ENCODE measurements at places on chromosomes 5 and 9.

- DNase-seq = peak; percentile 82
Measured at GRCh38 chr9:35728041-35728971, 3.7 kb downstream of the TLN1 start.

- no peak for DNase-seq
Measured at GRCh38 chr5:43304525-43304924, 8.7 kb downstream of the HMGCS1 start.

DNA sequence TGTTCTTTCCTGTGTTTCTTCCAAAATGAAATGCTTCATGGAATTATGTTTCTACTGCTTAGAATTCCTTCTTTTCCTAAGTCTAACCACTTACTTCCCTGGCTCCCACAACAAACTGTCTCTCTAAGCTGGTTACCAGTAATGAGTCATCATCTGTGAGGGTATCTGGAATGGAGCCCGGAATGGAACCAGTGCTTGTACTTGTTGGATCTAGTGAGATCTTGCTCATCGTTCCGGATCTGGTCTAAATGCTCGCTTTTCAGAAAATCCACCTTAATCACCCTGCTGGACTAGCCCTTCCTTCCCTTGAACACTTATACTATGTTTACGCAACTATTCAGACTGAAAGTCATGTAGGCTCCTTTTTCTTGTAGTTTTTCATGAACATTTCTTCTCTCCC is 184.8 kb downstream of the PBX3 start:
- DNase-seq = peak; percentile 97

DNA sequence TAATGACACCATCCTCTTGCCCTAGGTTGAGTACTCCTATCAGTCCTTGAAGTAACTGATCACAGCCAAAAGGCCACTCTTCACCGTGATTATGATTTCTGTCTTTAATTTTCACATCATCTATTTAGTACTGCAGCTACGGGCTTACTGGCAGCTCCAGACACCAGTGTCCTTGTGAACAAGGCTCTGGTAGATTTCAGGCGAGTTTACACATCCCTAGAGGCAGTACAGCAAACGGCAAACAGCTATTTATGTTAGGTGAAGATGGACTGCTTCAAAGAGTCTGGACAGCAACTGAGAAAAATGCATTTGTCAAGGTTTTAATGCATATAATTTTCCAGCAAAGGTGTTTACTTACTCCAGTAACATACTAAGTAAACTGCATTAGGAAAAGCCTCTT is 396.9 kb downstream of the KDM4C start:
- no peak for DNase-seq

DNA sequence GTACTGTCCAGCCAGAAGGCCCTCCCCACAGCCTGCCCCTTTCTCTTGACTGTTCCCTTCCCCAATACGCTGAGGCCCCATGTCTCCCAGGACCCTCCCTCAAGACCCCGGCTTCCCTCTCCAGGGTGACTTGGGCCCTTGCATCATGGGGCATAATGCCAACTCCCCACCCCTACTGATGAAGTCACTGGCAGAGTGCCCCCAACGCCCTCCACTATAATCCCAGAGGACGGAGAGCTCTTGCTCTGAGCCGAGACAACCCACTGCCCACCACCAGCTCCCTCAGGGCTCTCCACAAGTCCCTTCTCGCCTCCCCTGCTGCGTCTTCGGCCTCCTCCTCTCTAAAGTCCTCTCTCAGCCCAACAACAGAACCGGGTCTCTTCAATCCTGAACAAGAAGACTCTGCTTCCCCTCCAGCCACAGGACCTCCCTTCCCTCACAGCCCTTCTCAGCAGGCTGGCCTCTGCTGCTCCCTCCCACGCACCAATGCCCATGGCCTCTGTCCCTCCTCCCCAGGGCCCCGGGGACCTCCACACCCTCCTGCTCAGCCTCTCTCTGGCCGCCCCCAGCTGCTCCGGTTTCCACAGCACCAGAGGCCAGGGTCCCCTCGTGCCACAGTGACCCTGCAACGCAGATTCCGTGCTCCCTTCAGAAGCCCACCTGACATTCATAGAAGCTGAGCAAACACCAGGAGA is 47.6 kb downstream of the ADAMTS2 start:
- no peak for DNase-seq

DNA sequence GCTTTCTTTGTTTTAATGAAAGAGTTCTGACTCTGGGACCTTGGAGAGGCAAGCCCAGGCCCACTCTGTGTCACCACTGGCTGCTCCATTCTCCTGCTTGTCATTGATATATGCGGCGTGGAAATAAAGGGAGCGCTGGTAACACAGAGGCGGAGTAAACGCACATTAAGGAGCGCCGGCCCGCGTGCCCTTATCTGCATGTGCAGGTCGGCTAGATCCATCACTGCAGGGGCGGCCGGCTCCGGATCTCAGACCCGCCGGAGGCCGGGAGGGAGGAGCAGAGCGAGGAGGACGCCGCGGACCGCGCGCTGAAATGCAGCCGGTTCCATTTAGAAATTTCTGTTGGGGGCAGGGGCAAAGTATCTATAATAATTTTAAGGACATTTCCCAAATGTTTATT is 70.8 kb downstream of the MRPL36 start:
- no peak for DNase-seq

GRCh38 chr5:149801307-149801990 is 71.3 kb downstream of the PPARGC1B start:
- DNase-seq = no peak

- no peak for DNase-seq
Measured at GRCh38 chr9:110143950-110144545, 63.9 kb downstream of the C9orf152 start.

DNA sequence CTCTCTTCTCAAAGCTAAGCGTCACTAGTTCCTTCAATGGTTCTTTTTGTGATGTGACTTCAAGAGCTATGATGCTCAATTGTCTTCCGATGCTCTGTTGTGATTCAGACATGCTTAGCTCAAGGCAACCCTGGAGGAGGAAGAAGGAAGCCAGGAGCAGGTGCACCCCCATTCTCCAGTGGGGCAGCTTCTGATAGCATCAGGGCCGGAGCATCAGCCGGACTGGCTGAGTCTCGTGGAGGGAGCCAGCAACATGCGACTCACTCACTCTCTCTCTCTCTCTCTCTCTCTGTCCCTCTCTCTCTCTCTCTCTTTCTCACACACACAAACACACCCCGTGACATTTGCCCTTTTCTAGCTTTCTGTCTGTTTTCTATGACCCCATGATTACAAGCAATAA is 140.2 kb downstream of the HSD17B3 start:
- no peak for DNase-seq

GRCh38 chr9:111094433-111094924 is 56.2 kb upstream of the LPAR1 start:
- peak; percentile 72 for DNase-seq

DNA sequence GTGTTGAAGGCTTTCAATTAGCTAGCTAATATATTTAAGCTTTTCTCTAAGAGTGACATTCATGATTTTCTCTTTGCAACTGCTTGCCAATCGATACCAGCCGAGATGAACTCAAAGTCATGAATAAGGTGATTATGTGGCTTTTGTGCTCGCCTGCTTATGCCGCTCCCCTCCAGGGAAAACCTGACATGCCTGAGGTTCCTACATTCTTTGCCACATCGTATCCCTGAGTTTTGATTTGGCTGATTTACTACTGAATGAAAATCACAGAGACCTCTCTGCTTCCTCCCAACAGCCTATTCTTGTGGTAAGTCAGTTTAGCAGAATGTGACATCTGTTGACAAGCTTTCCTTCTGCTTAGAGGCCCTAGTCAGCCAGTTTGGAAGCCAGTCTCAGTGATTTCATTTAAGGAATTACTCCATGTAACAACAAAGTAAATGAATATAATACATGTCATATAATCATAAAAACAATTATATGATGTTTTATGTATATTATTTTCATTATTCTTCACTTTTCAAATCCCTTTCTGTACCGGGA is 513.4 kb downstream of the CSNK1G3 start:
- no peak for DNase-seq

- DNase-seq = peak; percentile 12
Measured at GRCh38 chr5:120053841-120054240, 410.3 kb upstream of the PRR16 start.

GRCh38 chr5:147057051-147057450 is 177.8 kb upstream of the STK32A start:
- no peak for DNase-seq

- DNase-seq = no peak
Measured at GRCh38 chr9:81244631-81245030, 444.7 kb downstream of the TLE1 start.

- DNase-seq = no peak
Measured at GRCh38 chr5:148912146-148912545, 85.7 kb downstream of the ADRB2 start.

- no peak for DNase-seq
Measured at GRCh38 chr9:77005216-77005615, 14.2 kb upstream of the FOXB2 start.

GRCh38 chr9:131658377-131659129 is 81.3 kb downstream of the RAPGEF1 start:
- peak; percentile 84 for DNase-seq

- DNase-seq = peak; percentile 43
Measured at GRCh38 chr9:2087500-2088313, 72.6 kb downstream of the SMARCA2 start.

DNA sequence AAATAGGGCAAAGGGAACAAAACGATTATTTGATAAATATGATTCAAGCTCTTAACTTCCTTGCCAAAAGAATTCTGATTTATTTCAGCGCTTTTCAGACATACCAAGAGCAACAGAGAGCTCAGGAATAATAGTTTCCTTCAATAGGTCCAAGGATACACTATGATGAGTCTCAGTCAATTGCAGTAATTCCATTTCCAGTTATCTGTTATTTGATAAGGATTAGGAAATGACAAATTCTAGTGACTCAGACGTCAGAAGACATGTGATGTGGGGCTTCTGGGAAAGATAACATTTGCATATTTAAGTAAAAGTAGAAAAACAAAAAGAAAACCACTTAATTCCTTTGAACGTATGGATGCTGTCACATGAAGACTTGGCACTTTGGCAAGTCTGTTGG is 1250.8 kb upstream of the CDH18 start:
- DNase-seq = peak; percentile 21

GRCh38 chr5:77353251-77353650 is 138.9 kb downstream of the WDR41 start:
- no peak for DNase-seq

GRCh38 chr5:33685873-33686755 is 205.7 kb downstream of the ADAMTS12 start:
- no peak for DNase-seq

DNA sequence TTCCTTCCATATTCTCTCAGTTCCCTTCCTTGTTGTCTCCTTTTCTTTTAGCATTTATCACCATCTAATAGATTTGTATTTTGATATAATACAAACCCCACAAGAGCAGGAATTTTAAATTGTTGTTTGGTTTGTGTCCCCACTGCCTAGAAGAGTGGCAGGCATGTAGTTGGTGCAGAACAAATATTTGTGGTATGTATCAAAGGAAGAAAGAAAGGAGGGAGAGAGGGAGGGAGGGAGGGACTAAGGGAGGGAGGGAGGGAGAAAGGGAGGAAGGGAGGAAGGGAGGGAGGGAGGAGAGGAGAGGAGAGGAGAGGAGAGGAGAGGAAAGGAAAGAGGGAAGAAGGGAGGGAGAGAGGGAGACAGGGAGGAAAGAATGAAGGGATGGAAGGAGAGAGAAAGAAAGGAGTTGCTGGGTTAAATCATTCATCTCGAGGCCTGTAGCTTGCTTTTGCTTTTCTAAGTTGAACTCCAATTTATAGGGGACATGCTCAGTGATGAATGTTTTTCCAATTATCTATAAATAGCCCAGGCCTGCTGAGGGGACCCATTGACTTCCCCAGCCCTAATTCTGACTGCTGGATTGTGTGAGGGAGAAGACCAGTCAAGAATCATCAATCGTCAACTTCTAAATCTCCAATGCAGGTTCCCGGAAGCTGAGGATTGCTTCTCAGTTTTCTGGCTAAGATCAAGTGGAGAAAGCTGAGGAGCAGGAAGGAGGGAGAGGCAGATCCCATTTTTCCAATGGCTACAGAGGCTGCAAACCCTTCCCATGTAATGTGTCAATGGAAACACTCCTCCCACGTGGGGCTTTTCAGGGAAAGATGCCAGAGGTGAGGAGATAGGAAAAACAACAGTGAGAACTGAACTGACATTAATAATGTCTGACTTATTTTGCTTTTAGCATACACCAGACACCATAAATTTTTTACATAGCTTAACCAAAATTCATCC is 320.7 kb downstream of the ASTN2 start:
- DNase-seq = no peak

GRCh38 chr9:118269623-118270022 is 565.4 kb downstream of the TLR4 start:
- no peak for DNase-seq

DNA sequence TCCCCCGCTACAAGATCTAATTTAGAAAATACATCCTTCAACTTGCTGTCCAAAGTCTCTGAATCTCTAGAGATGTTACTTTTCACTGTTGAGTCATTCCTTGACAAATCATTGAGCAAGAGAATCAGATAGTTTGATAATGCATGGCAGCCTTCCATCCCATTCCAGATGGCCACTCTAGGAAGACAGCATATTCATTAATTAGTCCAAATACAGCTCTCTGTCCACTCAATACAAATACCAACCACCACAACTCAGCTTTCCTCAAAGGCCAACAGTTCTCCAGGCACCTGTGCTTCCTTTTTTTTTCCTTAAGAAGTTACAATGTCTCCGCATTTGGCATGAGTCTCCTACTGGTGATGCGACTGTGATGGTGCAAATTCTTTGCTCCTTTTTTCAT is 72.3 kb downstream of the DROSHA start:
- no peak for DNase-seq

DNA sequence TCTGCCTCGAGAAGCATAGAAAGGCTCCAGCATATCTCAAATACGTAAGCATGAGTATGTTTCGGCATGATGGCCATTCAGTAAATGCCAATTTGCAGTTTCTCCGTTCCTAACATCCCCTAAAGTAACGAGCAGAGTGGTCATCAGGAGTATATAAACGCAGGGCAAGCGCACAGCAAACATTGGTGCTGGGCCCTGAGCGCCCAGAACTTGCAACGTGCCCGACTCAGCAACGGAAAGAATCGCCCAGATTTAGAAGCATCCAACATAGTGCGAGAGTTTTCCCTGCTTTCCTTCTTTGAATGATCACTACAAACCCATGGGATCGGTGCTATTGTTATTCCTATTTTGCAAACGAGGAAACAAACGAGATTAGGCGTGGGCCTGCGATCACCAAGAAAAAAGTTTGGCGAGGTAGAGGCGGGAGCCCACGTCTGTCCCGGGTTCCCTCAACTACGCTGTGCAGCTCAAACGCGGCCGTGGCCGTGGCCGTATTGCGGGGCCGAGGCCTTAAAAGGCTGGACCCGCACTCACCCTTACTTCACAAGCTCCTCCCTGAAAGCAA is 505 bp downstream of the RPS14 start:
- no peak for DNase-seq

- no peak for DNase-seq
Measured at GRCh38 chr5:5293029-5293428, 129.4 kb upstream of the ICE1 start.

All from brain microvascular endothelial cell (primary cell).